ENCODE measurements at places on chromosomes 3 and 15.

DNA sequence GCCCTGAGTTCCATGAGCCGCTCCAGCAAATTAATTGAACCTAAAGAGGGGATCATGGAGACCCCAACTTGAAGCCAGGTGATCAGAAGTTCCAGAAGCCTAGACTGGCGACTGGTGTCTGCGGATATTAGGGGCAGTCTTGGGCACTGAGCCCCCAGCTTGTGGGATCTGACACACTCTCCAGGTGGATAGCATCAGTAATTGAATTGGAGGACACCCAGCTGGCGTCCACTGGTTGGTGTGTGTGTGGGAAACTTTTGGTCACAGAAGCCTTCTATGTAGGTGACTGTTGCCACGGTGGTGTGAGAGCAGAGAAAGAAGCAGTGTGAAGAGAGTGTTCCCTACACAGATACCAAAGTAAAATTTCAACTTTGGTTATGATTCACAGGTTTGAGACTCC is 106.0 kb upstream of the ADPGK start:
- no peak for DNase-seq

DNA sequence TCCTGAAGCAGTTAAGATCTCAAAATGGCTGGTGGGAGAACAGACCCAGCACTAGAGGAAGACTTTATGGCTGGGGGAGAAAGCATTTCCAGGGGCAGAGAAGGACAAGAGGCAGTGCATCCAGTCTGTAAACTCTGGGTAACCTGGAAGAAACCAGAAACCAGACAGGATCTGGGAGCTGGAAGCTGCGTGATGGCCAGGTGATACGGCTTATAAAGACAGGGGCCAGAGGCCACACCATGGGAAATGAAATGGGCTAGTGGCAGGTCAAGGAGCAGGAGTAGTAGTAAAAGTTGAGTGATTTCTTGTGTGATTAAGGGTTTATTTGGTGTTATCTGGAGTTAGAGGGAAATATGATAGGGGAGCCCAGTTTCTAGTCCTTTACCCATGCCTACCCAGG is 144.7 kb upstream of the ARRDC4 start:
- no peak for DNase-seq

DNA sequence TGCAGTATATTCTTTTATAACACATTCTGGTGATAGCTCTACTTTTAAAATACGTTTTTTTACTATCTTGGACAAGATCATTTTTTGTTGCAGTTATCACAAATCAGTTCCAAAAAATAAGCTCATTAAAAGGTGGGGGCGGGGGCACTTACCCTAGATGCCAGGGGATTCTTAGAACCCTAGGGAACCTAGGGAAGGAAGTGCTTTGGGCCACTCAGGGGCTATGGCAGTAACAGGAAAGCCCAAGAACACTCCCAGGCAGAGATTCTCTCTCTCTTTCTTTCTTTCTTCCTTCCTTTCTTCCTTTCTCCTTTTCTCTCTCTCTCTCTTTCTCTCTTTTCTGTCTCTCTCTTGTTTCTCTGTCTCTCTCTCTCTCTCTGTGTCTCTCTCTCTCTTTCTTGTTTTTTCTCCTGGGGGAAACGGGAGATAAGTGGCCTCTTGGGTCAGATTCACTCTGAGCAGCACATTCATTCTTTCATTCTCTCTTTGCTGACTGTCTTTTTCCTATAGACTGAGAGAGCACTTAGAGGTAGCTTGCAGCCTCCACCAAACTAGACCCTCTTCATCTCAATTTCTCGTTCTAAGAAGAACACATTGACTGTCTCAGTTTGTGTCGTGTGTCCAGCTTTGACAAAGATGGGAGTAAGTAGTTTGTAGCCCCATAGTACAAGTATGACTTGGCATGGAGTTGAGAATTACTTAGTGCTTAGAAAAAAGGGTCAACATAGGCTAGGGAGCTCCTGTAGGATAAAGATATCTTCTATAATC is 16.6 kb downstream of the SCAANT1 start:
- no peak for DNase-seq

- no peak for DNase-seq
These were observed 77.7 kb downstream of the CEMIP start for GRCh38 chr15:80856809-80857377.

- DNase-seq = no peak
These were observed 43.1 kb downstream of the SAMMSON start for GRCh38 chr3:70042641-70043040.

- DNase-seq = no peak
These were observed 394.8 kb downstream of the FHIT start for GRCh38 chr3:60856257-60857046.

GRCh38 chr3:161369531-161369930 is 1.8 kb downstream of the SPTSSB start:
- DNase-seq = no peak

DNA sequence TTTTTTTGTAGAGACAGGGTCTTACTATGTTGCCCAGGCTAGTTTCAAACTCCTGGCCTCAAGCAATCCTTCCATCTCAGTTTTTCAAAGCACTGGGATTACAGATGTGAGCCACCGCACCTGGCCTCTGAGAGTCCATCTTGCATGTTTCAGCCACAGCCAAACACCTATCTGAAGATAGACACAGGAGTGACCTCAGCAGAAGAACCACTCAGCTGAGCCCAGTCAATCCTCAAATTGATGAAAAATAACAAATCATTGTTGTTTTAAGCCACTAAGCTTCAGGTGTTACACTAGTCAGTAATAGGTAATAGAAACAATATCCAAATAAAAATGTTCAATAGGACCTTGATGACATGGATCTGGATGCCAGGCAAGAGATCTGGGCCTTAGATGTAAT is 38.3 kb upstream of the MITF start:
- DNase-seq = no peak

- DNase-seq = no peak
These were observed 69.6 kb downstream of the APBA2 start for GRCh38 chr15:28955160-28955992.

DNA sequence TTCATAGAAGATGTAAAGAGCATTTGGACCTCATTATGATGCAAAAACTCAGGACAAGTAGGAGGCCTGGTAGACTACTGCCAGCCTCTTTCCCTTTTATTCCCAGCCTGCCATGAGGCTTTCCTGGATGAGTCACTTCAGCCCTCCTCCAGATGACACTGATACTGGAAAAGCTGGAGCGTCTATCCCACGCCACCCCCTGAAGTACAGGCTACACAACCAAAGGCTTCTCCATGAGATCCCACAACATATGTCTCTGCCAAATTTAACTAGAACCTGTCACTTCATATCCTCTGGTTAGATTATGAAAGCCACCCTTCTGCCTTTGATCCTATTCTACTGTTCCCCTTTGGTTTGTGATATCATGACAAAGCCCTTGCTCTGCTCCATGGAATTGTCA is 56.1 kb upstream of the CPNE4 start:
- DNase-seq = no peak

- no peak for DNase-seq
These were observed 21.7 kb upstream of the GMNC start for GRCh38 chr3:190883973-190884832.

- DNase-seq = no peak
These were observed 139.1 kb upstream of the LRIG1 start for GRCh38 chr3:66639809-66640356.

DNA sequence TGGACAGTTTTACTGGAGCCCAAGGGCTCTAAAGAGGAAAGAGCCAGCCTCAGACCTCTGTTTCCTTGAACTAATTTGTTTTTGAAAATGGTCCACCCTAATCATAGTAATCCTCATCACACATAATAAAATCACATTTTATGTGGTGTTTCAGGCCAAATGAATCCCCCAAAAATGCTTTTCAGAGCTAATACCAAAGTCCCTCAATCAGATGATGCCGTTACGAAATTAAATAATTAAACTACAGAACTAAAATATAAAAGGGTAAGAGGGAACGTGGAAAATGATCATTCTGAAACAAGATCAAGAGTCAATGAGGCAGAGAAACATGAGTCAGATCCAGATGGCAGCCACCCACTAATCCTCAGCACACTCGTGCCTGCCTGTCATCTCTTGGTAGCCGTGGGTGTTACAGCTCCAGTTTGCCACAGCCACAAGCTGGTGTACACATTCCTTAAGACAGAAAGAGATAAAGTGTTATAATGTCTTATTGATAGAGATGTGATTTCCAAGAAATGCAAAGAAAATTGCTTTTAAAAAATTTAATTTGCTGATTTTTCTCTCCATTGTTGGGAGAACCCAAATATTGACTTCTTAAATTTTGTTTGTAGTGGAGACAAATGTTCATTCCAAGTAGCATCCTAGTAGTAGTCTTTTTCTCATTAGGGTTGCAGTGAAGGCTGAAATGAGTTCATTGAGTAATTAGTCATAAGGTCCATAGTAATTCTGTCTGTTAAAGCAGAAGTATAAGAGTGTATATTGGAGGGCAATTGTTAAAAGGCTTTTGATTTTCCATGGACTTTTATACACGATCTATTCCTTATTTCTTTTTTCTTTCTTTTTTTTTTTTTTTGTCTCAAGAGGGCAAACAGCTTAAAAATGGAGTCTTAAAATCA is 104.2 kb downstream of the AGBL1 start:
- no peak for DNase-seq

Measured in stimulated activated CD8-positive, alpha-beta memory T cell treated with anti-CD3 and anti-CD28 coated beads, Interleukin-7, amount 100 ng/mL, for 4 hours (primary cell).